Fibroblast of skin of abdomen (primary cell): ENCODE measurements at places on chromosomes 5 and 9.

- no peak for DNase-seq
These were observed 160.4 kb downstream of the NR3C1 start for GRCh38 chr5:143243103-143243502.

GRCh38 chr9:78539188-78539587 is 242.3 kb downstream of the PSAT1 start:
- DNase-seq, result no peak

DNA sequence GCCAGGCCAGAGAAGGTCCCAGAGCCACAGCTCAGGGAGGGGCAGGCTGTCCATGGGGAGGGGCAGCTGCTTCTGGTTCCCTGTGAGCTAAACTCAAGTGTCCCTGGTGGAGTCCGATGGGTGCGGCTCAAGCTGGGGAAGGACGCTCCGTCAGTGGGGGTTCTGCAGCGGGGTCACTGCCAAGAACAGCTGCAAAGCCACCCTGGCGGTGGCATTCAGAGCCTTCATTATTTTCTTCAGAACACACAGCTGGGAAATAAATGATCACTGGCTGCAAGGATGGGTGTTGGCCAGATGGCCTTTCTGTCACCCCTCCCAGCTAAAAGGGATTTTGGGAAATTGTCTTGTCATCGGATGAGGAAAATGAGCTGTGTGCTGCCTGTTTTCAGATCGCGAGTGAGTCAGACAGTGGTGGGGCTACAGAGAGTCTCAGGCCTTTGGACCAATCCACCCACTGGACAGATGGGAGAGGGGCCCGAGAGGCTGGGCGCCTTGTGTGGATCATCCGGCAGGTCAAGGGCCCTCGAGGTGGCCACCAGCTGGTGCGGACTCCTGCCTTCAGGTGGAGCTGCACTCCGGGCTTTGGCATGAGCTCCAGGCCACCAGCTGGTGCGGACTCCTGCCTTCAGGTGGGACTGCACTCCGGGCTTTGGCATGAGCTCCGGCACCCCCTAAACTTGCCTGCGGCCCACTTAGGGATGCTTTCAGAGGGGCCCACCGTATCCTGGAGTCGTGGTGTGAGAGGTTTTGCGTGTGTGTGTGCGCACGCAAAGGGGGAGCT is 17.9 kb upstream of the GFPT2 start:
- DNase-seq, result no peak

- DNase-seq, result no peak
These were observed 492.4 kb upstream of the KLF4 start for GRCh38 chr9:107982001-107982400.

DNA sequence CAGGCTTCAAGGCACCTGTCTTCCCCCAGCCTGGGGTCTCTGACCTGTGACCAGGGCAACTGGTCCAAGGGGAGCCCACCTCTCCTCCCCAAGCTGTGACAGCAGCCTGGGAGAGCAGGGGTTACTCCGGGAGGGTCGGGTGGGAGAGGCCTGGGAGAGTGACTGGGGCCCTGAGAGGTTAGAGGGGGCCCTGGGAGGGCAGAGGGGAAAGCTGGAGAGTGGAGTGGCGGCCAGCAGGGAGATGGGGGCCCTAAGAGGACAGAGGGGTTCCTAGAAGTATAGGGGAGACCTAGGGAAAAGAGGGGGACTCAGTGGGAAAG is 302 bp downstream of the LCN9 start:
- DNase-seq, result no peak

DNA sequence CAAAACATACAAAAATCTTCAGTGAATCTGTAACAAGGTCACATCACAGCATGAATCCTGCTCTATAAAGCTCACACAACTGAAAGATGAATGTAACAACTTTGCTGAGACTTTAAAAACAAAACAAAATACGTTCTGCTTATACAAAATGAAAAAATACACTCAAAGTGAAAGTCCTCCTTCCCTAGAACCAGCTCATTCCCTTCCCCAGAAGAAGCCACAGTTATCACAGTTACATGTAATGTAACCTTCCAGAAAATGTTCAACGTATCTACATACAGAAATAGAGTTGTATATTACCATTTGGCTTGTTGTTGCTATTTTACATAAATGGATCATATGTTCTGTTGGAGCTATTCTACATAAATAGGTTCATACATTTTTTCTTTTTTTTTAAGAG is 2.6 kb downstream of the AUH start:
- DNase-seq, result no peak

DNA sequence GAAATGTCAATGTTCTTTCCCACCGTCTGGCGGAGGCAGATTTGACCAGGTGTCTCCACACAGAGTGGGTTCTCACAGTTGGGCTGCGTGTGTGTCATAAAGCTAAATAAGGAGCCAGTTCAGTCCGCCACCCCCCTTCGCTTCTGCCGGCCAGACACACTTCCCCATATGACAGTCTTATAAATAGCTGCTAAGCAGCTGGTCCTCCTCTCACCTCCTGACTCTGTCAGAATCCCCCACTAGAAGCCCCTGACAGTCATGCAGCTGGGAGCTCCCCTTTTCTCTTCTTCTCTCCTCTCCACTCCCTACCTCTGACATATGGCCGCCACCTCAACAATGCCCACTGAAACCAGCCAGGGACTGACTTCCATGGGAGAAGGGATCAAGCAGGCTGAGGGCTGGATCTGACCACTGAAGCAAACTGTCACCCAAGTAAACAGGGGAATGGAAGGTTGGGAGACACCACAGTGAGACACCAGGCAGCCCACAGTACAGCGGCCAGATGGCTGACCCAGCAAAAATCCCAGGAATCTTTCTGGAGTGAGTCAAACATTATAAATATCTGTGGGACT is 141.9 kb upstream of the EFNA5 start:
- DNase-seq, result peak; percentile 80

- DNase-seq, result no peak
These were observed 165.5 kb downstream of the C9orf50 start for GRCh38 chr9:129455151-129455995.

DNA sequence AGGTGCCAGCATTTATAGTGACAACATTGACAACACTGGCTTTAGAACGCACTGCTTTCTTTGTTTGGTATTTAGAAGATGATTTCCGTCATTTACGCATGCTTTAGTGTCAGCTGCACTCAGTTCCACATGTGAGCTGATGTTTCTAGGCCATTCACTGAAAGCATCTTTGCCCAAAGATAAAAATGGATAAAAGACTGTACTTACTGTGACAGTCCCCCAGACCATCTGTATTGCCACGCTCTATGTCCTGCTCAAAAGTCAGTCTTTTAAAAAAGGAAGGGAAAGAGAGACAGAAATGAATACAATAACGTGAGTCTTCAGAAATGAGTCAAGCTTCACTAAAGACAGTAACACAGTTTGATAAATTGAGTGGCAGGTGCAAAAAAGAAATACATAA is 99.3 kb downstream of the SEMA6A start:
- DNase-seq, result no peak

DNA sequence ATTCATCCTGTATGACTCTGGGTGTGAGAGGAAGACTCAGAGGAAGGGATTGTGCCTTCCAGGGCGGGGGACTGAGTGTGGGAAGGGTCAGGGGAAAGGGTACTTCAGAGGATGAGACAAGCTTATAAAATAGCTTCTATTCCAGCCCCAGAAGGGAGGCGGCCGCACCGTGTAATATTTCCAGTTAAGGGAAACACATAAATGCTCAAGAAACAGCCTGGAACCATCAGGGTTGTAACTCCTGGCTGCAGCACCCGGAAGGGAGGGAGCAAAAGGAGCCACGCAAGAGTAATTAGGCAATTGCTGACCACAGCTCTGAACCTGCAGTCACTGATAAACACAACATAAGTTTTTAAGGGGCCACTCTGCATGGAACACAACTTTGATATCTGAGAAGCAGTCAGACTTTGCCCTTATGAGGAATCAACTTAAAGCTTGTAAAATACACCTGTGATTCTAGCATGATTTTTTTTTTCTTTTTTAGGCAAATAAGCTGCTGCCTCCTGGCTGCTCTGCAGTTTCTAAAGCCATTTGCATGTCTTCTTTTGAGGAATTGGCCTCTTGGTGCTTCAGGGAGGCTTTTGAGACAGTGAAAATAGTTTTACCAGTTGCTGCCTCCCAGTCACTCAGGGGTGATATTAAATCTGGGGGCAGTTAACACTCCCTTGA is 382.7 kb downstream of the ENC1 start:
- DNase-seq, result no peak

DNA sequence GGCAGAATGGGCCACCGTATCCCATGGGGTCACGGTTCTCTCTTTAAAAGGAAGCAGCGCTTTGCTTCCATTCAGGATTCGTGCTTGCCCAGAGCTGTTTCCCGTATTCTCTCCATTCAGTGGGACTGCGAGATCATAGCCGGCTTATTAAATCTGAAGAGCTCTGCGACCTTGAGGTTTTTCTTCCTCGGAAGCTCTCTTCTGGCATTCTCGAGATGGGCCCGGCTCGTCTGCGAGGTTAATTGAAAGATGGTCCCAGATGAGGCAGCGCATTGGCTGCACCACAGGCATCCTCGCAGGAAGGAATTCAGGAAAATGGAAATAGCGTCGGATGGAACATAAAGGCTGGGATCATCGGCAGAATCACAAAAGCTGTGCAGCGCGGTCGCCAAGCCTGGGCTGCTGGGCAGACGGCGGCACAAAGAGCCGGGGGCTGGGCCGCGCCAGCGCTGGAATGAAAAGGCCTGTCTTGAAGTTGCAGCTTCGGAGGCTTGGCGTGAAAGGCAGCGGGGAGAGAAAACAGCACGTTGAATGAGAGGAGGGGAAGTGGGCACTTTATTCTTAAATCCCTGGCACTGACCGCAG is 236.2 kb downstream of the IRX2 start:
- no peak for DNase-seq

GRCh38 chr5:14212838-14213237 is 69.7 kb downstream of the TRIO start:
- DNase-seq, result no peak

DNA sequence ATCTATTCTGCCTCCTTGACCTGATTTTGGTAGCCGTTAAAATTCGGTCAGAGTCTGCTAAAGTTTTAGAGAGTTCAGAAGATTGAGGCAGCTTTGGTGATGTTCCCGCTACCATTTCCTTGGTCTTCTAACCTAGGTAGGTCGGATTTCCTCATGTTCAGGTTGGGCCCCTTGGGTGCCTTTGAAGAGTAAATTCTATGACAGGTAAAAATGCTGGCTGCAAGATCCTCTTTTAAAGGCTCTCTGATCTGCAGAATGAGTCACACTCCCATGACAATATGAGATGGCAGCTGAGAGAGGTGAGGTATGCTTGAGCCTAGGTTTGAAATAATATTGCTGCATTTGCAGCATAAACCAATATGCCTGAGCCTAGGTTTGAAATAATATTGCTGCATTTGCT is 198.9 kb downstream of the TSSK1B start:
- DNase-seq, result no peak

DNA sequence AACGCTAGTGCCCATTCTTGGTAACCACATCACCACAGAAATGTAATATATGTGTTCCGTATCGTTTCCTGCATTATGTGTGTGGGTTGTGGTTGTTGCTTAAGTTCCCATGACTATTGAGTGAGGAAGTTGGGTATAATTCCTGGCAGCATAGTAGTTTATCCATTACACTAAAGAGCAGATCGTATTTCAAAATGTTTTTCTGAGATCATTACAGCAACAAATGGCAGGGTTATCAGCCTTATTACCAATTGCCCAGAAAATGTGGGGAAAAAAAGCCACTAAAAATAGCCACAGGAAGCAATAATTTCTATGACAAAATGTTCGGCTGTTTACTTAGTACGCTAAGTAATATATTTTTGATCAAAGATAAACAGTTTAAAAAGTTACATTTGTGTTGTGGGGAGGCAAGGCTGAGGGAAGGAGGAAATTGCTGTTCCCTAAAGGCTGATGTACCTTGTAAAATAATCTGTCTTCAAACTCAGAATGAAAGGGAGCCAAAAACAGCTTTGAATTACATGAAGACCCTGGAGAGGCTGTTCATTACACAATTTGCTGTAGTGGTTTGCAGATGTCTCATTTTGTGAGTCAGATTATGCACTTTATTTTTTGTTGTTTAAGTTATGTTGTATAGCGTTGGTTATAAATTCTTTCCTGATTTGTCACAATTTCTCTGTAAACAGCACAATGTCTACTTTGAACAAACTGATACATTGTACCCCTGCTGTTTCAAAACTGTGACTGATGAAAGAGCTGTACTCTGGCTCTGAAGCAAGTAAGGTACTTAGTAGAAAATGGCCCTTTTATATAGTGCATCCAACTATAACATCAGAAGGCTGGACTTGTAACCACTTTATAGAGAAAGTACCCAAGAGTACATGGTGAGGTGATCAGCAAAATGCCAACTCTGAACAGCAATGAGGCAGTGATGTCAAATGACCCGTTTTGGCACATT is 1028.5 kb downstream of the NR2F1-AS1 start:
- peak; percentile 98 for DNase-seq

DNA sequence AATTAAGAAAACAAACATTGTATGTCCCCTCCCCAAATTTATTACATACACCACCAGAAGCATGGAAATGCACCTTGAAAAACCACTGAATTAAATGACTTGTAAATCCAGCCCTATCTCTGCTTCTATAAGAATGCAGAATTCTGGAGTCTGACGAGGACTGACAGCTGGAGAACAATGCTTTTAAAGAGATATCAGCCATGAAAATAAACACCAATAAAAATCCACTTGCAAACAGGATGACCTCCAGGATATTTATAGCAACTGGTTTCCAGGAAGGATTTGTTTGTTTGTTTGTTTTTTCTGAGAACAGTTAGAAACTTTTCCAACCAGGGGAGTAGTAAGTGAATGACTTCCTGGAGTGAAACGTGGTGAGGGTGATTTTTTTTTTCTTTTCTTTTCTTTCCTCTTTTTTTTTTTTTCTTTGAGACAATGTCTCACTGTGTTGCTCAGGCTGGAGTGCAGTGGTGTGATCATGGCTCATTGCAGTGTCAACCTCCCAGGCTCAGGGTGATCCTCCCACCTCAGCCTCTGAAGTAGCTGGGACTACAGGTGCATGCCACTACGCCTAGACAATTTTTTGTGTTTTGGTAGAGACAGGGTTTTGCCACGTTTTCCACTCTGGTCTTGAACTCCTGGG is 38.7 kb upstream of the SLC36A1 start:
- no peak for DNase-seq

GRCh38 chr9:110815361-110815760 is 146.8 kb downstream of the MUSK start:
- no peak for DNase-seq

- peak; percentile 85 for DNase-seq
These were observed 162.8 kb downstream of the TLE1 start for GRCh38 chr9:81526587-81526986.

GRCh38 chr9:107060062-107060461 is 197.1 kb downstream of the ZNF462 start:
- DNase-seq, result no peak

- DNase-seq, result no peak
These were observed 13.1 kb upstream of the NCS1 start for GRCh38 chr9:130159057-130159456.

GRCh38 chr5:75040973-75041372 is 11.4 kb downstream of the GCNT4 start:
- peak; percentile 71 for DNase-seq
